Mucosa of gallbladder (tissue), 1 donor: ENCODE measurements at places on chromosomes 3 and 15.

DNA sequence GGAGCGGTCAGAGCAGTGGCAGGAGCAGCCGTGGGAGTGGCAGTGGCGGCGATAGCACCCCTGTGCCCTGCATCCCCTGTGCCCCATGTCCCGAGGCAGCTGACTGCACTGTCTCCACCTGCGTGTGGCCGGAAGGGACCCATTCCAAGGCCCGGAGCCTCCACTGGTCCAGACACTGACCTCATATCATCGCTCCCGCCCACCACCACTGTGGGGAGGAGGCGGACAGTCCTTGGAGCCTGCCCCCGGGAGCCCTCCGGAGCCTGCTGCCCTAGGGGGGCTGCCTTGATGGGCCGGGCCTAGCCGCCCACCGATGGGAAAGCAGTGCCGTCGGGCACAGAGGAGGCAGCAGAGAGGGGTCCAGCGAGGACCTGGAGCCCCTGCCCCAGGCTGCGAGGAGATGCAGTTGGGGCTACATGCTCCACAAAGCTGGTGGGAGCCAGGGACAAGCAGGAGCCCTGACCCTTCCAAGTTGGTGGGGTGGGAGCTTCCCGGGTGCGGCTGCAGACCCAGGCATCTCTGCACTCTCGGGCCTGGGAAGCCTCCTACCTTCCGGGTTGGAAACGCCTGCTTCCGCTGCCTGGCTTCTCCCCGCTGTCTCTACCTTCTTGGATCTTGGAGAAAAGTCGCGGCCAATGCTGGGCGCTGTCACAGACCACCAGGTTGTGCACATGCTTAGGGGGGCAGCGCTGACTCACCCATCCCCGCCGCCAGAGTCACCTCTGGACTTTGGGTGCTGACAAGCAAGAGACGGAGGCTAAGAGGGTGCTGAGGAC is 283.2 kb upstream of the ROBO1 start:
- no peak for DNase-seq

GRCh38 chr3:33526787-33527186 is 86.6 kb upstream of the UBP1 start:
- DNase-seq: no peak

DNA sequence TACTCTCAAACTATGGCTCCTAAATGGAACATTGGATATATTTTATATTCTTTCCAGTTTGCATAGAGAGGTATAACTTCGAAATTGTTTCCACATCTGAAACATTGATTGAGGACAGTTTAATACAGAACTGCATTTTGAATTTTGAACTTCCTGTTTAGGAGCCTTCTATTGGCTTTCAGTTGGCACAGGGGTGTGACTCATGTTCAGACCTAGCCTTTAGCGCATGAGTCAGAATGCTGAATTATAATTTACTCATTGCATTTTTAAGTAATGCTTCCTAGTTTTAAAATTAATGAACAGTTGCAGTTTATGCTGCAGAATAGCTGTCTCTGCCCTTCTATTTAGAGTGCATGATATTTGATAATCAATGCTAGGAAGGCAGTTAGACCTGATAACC is 751.7 kb downstream of the CADM2 start:
- DNase-seq: no peak

DNA sequence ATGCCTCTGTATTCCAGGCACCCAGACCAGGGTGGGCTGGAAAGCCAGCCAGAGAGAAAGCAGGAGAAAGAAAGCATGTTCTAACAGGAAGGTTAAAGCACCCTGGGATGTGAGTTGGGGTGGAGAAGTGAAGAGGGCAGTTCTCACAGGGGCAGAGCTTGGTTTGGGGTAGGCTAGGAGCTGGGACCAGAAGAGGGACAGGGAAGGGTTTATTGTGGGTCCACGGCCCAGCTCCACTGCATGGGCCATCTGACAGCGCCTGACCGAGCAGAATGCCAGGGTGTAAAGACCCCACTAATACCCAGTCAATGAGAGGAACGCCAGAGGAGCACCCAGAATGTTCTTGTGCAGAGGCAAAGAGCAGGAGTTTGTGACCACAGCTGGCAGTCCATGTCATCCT is 27.1 kb upstream of the MAGEF1 start:
- DNase-seq: no peak

GRCh38 chr3:14124223-14124614 is 451 bp downstream of the CHCHD4 start:
- DNase-seq: peak; percentile 63

- DNase-seq: no peak
Measured at GRCh38 chr15:39857132-39857531, 62.9 kb downstream of the GPR176 start.

GRCh38 chr3:123949641-123950040 is 11.4 kb downstream of the CCDC14 start:
- no peak for DNase-seq

- DNase-seq: no peak
Measured at GRCh38 chr3:88879905-88880304, 227.5 kb upstream of the EPHA3 start.

DNA sequence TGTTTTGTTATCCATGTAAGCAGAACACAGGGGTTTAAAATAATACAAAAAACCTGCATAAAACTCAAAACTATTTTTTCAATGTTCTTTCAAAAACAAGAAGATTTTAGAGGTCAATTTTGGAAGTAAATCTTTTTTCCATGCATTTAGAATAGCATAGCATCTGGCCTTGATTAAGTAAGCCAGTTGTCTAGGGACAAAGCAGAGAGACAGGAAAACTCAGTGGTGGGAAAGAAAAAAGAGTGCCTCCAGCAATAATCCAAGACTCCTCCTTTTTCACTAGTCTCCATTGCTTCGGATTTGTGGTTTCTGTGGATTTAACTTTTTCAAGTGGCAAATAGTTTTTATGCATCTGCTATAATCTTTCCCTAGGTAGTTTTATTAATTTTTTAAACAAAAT is 88.9 kb downstream of the SUCNR1 start:
- no peak for DNase-seq

DNA sequence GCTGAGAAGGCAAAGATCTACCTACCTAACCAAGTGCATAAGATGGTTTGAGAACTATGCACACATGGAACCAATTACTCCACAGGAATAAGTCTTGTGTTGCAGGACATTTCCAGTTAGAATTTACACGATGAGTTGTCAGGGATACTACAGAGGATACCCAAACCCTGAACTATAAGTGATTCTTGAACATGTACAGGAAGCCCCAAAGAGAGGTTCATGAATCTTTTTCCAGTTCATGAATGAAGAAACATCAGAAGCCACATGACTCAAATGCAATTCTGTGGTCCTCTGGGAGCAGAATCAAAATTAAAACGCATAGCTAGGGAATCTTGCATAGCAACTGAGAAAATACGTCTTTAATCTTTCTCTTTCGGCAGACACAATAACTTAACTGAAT is 114.1 kb upstream of the LMCD1 start:
- no peak for DNase-seq

DNA sequence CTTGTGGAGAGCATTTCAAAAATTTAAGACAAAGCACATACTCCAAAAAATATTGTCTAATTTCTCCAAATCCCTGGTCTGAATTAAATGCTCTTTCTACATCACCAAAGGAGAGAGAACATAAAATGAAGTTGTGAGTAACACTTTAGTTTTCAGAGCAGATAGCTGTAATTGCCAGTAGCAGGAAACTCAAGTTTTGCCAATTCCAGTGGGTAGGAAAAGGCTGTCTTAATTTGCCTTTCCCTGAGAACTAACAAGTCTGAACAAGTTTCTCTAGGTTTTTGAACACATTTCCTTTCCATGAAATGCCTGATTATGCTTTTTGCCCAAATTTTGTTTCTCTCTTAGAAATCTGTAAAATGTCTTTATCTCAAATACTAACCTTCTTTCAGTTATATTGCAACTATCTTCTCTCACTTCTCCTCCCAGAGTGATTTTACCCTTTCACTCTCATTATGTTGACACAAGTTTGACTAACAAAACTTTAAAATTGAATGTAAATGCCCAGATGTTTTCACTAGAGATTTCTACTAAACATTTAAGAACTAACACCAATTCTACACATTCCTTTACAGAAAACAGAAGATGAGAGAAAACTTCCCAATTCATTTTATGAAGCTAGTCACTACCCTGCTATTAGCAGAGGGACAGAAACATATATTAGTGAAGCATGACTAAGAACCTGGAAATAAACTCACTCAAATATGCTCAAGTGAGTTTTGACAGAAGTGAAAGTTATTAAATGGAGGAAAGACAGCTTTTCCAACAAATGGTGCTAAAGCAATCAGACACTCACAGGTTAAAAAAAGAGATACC is 38.4 kb downstream of the RFX7 start:
- DNase-seq: no peak

- DNase-seq: no peak
Measured at GRCh38 chr3:45319231-45319995, 69.0 kb upstream of the LARS2 start.

GRCh38 chr3:127662001-127662469 is 10.7 kb upstream of the ABTB1 start:
- DNase-seq: no peak

GRCh38 chr3:195540027-195540426 is 3.1 kb downstream of the PPP1R2 start:
- DNase-seq: no peak
